ENCODE measurements at places on chromosomes 4 and X. TPM values are rescaled to one million over a fixed set of nuclear protein-coding genes. Genes with fewer than 3 reads are reported as not detected.
A peak's percentile ranks its signal among the peaks of the same experiment; 100 is the strongest.

GRCh38 chr4:122632396-122633143 lies 11.7 kb upstream of the IL21 start:
- no peak for DNase-seq

DNA sequence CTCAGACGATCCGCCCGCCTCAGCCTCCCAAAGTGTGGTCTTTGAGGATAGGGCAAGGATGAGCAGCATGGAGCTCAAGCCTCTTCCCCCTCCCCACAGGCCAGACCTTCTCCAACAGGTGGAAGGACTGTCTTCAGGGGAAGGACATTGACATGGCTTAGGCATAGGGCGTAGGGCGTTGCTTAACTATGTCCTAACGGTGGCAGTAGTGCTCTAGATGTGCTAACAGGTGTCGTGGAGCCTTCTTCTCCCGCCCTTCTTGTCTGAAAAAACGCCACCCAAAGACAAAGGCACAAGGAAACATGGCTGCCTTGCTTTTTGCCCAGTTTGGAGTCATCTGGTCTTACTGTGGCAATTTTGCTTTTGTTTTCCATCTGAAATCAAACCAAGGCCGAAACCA lies 219.8 kb downstream of the OR13H1 start:
- DNase-seq = peak; percentile 85

GRCh38 chr4:148565801-148566200 lies 123.6 kb upstream of the NR3C2 start:
- peak; percentile 16 for DNase-seq

DNA sequence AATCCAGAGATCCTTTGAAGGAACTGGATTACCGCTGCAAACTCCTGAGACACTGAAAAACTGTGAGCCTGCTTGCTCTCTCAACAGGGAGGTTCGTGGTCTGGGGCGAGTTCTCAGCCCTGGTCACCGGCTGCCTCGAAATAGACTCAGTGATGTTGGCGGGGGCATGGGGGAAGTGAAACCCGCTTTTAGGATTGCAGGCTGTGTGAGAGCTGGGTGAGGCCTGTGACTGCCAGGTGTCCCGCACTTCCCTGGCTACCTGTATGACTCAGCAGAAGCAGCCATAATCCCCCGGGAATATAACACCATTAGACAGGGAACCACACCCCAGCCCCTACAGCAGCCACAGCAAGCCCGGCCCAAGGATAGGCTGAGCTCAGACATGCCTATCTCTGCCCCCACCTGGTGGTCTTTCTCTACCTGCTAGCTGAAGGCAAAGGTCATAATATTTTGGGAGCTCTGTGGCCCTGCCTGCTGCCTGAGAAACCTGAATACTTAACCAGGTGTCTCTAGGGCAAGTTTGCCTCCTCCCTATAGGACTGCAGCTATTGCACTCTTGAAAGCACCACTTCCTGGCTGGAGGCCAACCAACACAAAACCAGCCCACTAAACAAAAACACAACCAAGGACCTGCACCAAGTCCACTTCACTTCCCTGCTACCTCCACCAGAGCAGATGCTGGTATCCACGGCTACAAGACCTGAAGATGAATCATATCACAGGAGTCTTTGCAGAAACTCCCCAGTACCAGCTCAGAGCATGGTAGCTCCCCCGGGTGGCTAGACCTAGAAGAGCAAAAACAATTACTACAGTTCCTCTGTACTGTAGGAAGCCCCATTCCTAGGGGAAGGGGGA lies 202.0 kb downstream of the RRAGB start:
- DNase-seq = no peak

- DNase-seq = no peak
Measured at GRCh38 chr4:121709766-121710405, 13.1 kb upstream of the ANXA5 start.

DNA sequence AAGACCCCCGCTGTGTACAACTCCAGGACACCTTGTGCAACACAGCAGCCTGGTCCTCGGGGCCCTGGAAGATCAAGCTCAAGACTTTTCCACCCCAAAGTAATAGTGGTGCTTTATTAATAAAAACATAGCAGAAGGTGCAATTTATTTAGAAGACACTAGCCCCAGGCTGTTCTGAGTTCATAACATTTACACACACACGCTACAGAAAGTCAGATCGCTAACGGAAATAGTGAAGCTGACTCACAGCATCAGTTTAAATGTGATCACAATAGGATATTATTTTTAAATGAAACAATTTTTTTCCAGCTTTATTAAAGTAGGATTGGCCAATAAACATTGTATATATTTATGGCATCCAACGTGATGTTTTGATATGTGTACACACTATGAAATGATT lies 141.0 kb downstream of the STK32B start:
- DNase-seq = no peak

DNA sequence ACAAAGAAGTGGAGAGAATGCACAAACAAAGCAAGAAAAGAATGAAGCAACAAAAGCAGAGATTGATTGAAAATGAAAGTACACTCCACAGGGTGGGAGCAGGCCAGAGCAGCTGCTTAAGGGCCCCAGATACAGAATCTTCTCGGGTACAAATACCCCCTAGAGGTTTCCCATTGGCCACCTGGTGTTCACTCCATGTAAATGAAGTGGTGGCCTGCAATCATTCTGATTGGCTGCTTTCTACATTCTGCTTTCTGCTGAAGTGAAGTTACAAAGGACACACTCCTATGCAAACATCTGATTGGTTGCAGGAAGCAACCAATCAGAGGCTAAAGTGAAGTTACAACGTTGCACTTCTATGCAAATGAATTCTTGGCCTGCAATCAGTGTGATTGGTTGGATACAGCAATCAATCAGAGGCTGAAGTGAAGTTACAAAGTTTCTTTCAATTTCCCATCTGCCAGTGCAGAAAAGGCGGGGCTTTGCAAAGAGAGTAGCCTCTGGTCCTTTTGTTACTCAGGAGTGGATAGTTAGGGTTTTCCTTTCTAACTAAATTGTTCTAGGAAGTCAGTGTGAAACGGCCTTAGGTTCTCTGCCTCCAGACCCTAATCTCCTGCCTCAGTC lies 19.0 kb upstream of the GPC4 start:
- no peak for DNase-seq

DNA sequence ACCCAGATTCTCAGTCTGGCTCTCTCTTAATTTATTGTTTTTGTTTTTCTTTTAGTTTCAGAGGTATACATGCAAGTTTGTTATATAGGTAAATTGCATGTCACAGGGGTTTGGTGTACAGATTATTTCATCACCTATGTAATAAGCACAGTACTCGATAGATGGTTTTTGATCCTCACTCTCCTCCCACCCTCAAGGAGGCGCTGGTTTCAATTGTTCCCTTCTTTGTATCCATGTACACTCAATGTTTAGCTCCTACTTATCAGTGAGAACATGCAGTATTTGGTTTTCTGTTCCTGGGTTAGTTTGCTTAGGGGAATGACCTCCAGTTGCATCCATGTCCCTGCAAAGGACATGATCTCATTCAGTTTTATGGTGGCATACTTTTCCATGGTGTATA lies 198.4 kb downstream of the STK32B start:
- DNase-seq = no peak

GRCh38 chrX:147950352-147950751 lies 30.8 kb upstream of the FMR1NB start:
- no peak for DNase-seq

DNA sequence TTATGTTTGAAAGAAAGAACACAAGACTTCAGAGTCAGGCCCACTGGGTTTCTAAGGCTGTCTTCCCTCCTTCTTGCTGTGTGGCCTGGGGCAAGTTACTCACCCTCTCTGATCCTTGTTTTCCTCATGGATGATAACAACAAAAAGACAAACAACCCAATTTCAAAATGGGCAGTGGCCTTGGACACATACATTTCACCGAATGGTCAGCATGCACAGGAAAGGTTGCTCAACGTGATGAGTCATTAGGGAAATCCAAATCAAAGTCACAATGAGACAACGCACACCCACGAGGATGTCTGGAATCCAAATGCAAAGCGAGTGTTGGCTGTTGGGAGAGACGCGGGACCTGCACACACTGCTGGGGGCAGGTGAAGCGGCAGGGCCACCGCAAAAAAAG lies 50.8 kb upstream of the PPP2R2C start:
- no peak for DNase-seq

- DNase-seq = peak; percentile 70
Measured at GRCh38 chr4:164779811-164780216, 25.9 kb downstream of the SMIM31 start.

DNA sequence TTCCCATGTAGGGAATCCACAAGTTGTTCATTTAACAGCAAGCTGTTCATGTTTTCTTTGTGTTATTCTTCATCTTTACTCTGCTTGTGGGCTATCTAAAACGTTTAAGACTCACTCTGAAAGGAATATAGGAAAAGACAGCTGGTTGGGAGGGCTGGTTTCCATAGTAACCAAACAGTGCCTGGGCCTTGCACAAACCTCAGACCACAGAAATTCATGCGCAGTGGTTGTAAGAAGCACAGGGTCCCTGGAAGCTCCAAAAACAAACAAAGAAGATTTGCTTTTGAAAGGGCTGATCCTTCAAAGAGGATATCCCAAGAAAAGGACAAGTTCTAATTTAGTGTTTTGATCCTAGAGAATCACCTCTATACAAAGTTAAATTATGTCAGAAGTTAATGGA lies 7.8 kb downstream of the SERTM2 start:
- no peak for DNase-seq

- DNase-seq = no peak
Measured at GRCh38 chr4:41418444-41418843, 119.5 kb upstream of the LIMCH1 start.

DNA sequence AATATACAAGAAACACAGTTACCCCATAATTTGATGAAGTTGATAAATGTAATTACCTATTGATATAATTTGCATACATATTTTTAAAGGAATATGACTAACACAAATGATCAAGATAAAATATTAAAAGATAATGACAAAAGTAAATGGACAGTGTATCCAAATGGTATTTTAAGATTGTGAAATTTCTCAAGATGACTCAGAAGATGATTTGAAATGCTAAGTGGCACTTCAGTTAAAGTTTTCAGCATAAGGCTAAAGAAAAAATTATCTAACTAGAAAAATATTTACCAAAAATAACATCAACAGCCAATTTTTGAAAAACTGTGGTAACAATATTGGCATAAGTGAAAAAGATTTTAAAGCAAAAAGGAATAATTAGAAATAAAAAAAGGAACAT lies 248.4 kb upstream of the NDST4 start:
- no peak for DNase-seq

- no peak for DNase-seq
Measured at GRCh38 chrX:107936434-107936730, 45.8 kb downstream of the TEX13B start.

- no peak for DNase-seq
Measured at GRCh38 chr4:165631208-165631894, 241.7 kb upstream of the TLL1 start.

GRCh38 chr4:1187182-1187581 lies 14.8 kb upstream of the SPON2 start:
- DNase-seq = peak; percentile 27

GRCh38 chr4:177596035-177596434 lies 153.8 kb upstream of the AGA start:
- no peak for DNase-seq

DNA sequence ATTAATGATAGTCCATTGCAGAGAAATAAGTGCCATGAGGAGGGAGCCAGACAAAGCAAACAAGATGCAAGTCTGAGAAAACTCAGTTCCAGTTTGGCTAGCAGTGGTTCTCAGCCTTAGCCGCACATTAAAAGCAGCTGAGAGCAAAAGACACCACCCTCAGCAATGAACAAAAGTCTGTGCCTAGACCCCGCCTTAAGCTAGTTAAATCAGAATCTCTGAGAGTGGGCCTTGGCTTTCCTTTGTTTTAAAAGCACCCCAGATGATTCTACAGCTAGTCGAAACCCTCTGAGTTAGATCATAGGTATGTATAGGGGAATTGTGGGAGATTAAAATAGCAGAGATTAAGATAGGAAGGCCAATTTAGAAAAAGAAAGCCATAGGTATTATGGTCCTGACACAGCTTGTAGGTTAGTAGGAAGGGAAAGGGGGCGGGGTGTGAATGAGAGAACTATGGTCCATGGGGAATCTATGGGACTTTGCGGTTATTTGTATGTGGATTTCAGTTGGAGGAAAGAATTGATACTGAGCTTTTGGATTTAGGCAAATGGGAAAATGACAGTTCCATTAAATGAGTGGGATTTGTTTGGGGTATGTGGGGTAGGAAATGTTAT lies 12.0 kb downstream of the SPRY1 start:
- no peak for DNase-seq

DNA sequence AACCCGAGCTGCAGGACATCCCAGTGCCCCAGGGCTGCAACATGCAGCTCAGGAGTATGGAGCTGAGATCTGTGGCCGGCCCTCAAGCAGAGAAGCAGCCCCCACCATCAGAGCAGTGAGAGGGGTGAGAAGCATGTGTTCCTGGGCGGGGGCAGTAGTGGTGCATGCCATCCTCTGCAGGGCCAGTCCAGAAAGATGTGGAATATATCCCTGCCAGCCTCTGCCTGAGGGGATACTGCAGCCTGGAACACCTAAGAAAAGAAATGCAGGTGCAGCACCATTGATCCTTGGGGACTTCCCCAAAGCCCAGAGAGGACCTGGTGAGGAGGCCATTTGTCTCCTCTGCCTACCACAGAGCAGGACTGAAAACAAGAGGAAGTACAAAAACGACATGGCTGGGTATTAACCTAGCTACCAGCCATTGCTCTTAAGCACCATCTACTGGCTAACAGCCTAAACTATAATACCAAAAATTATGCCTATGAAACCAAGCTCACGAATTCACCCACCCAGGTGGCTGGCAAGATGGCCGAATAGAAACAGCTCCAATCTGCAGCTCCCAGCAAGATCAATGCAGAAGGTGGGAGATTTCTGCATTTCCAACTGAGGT lies 158.8 kb downstream of the ADGRA3 start:
- no peak for DNase-seq

GRCh38 chr4:146369446-146369845 lies 152.3 kb downstream of the SLC10A7 start:
- DNase-seq = no peak

- no peak for DNase-seq
Measured at GRCh38 chr4:122894827-122895226, 27.6 kb downstream of the NUDT6 start.

DNA sequence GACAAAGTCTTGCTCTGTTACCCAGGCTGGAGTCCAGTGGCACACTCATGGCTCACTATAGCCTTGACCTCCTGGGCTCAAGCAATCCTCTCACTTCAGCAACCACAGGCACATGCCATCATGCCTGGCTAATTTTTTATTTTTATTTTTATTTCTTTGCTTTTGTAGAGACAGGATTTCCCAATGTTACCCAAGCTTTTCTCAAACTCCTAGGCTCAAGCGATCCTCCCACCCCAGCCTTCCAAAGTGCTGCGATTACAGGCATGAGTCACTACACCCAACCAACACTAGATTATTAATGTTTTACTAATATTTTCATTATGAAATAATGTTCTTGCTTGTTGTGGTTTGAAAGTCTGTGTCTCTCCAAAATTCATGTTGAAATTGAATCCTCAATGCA lies 5.2 kb upstream of the ACTRT1 start:
- no peak for DNase-seq

Gene ATP1B4
- total RNA-seq = not detected

Gene LEF1
- 6.2 TPM for total RNA-seq

Gene SMARCAD1
- 28.1 TPM for total RNA-seq

Gene AKAP14
- not detected for total RNA-seq

Gene LINC00632
- total RNA-seq = 1.2 TPM

Gene SSX1
- total RNA-seq = not detected

Gene CNGA2
- total RNA-seq = not detected

Gene INPP4B
- total RNA-seq = 76.4 TPM

Gene CT45A10
- total RNA-seq = not detected

Gene CFAP99
- 0.92 TPM for total RNA-seq

Gene FAT4
- 8.4 TPM for total RNA-seq

Measured in stomach (tissue), 19 donors.